Kasumi-1 (cell line): ENCODE measurements at places on chromosomes 7 and 10.

GRCh38 chr7:125567686-125568085, 638.1 kb upstream of the POT1 start:
- DNase-seq: no peak

GRCh38 chr10:100341953-100342626, 4.9 kb upstream of the SCD start:
- DNase-seq: peak; percentile 91

- DNase-seq: no peak
Observed at GRCh38 chr10:36033808-36034207, 391.7 kb upstream of the FZD8 start.

DNA sequence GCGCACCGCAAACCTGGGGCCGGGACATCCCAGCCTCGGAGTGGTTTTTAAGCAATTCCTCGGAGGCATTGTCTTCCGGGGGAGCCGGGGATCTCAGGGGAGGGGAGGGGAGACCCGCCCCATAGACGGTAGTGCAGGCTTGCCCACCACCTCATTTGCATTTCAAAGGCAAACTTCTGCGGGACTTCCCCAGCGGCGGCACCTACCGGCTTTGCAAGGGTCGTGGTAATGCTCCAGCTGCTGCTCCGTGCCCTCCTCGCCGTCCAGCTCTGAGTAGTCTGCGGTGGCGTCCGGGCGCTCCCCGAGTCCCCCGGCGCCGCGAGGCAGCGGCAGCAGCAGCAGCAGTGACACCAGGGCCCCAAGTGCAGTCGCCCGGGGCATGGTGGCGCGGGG, 425 bp downstream of the TLL2 start:
- DNase-seq: no peak

DNA sequence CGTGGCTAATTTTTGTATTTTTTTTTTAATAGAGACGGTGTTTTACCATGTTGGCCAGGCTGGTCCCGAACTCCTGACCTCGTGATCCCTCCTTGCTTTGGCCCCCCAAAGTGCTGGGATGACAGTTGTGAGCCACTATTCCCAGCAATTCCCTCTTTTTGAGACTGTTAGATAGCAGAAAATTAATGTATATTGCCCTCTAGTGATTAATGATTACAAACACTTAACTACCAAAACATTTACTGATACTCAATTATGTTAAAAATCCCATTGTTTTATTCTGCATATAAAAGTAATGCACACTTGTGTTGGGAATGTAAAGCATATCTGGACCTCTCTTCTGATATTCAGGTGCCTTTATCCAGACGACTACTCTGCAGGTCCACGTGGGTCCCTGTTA, 41.2 kb upstream of the COBL start:
- DNase-seq: no peak

GRCh38 chr10:70931168-70931815, 42.9 kb upstream of the PCBD1 start:
- no peak for DNase-seq

GRCh38 chr7:44461387-44461786, 29.1 kb downstream of the NUDCD3 start:
- peak; percentile 25 for DNase-seq

DNA sequence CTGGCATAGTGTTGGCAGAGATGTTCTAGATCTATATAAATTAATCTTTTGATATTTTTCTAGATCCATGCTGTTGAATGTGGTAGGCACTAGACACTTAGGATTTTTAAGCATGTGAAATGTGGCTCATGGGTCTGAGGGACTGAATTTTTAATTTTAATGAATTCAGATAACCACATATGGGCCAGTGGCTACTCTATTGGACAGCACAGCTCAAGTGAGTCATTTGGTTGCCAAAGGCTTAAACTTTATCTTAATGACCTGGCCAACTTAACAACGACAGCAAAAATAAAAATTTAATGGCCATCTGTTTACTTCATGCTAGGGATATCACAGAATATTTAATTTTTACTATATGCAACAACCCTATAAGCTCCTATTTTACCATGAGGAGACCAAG, 61.4 kb downstream of the CDK14 start:
- no peak for DNase-seq

DNA sequence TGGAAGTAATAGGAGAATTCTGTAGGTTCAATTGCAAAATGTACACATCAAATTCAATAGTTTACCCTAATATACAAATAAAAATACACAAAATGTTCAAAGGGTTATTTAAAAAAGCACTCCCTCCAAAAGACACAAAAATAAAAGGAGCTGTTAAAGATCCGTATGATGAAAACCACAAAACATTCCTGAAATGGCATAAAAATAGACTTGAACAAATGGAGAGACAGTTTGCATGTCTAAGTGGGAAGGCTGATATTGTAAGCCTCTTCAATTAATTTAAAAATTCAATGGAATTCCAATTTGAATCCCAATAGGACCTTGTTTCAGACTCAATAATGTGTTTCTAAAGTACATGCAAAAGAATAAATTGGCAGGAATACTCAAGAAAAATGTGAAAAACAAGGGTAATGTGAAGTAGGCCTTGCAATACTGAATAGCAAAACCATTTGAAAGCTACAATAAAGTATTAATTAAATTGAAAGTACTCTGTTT, 38.0 kb upstream of the INSYN2A start:
- DNase-seq: no peak
